Pancreas (tissue), 10 donors: ENCODE measurements at places on chromosomes 4 and X. TPM values are rescaled to one million over a fixed set of nuclear protein-coding genes. Genes with fewer than 3 reads are reported as not detected.

SH3RF1 gene
- 13.6 TPM for total RNA-seq

DNA sequence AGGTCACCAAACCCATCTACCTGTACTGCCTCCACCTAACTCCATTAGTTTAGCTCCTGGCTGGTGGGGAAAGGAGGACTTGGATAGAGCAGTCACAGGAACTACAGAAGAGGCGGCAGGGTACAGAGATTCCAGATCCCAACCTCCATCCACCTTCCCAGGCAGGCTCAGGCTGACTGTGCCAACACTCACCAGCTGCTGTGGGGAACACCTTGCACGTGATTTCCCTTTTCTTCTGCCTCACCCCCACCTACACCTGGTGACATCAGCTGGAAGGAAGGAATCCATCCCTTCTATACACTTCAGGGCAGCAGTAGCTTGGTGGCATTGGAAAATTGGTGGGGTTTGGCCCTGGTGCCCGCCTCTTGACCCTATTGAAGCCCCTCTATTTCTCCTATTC, 41.5 kb downstream of the EFNB1 start:
- no peak for DNase-seq

DNA sequence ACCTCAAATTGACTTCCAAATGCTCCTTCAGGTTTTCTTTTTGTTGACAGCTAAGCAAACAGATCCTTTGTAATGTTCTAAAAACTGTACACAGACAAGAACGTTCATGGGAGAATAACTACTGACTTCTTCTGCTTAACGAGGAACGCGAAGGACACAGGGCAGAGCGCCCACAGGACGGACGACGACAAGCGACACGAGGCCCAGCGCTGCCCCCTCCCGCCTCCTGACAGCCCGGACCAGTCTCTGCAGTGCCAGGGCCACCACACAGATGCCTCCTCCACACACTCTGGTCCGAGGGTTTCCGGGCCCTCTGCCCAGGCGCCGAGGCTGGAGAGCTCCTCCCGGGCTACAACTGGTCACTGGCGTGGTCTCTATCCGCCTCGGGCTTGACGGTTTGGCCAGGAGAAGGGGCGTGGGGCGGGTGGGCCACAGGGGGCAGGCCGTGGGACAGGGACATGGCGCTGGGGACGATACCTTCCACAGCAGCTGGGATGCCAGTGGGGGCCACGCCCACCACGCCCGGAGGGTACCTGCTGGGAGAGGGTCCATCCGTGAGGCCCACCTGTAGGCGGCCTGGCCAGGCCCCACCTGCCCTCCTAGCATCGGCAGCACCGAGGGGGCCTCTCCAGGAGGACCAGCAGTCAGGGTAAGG, 36.9 kb downstream of the CTBP1 start:
- DNase-seq = peak; percentile 72

DNA sequence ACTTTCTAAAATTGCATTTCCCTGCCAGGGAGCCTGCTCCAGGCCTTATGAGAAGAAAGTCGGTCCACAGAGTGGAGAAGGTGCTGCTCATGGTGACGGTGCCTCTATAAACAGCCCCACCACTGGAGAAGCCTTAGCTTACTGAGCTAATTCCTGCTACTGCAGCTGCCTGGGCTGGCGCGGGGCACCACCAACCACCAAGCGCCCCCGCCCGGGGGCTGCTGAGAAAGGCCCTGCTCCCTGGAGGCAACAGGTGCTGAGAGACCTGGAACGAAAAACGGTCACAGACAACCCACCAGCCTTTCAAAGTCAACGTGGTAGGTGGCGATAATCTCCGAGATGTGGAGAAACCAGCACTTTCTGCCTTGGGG, 2.9 kb downstream of the HCFC1 start:
- no peak for DNase-seq

GRCh38 chr4:24121395-24122175, 231.7 kb upstream of the PPARGC1A start:
- DNase-seq = no peak

- no peak for DNase-seq
Observed at GRCh38 chrX:100600758-100601157, 16.0 kb downstream of the TNMD start.

DNA sequence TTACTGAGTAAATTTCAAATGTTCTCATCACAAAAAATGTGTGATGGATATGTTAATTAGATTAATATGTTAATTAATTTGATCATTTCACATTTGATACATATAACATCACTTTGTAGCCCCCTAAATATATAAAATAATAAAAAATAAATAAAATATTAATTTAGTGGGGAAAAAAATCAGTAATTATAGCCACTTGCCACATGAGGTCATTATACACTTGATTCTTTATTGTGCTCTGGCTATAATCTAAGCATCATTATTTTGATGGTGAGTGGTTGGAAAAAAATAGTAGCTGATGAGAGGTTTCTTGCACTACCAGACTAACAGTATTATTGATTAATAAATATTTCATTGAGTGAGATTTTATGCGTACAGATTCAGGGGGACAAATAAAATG, 57.4 kb downstream of the DCK start:
- no peak for DNase-seq
